ENCODE measurements at places on chromosomes 7 and 10.

DNA sequence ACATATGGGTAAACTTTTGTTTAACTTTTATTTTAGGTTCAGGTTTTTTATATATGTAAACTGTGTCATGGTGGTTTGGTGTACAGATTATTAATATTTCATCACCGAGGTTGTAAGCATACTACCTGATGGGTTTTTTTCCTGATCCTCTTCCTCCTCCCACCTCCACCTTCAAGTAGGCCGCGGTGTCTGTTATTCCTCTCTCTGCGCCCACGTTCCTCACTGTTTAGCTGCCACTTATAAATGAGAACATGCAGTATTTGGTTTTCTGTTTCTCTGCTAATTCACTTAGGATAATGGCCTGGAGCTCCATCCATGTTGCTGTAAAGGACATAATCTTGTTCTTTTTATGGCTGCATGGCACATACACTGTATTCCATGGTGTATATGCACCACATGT is 1000.0 kb upstream of the CELF2 start:
- H3K4me1 ChIP-seq, result no peaks in the 10 kb centered on the region
- H3K36me3 ChIP-seq, result peaks cover 6% of the 10 kb centered on the region
- no peak for DNase-seq
- no peak overlapping the region for H3K4me3 ChIP-seq
- no peaks in the 10 kb centered on the region for H3K27me3 ChIP-seq

- no peaks in the 10 kb centered on the region for H3K27me3 ChIP-seq
- no peak for DNase-seq
- no peak overlapping the region for H3K4me3 ChIP-seq
- H3K27ac ChIP-seq, result no peak overlapping the region
- peaks cover 4% of the 10 kb centered on the region for H3K4me1 ChIP-seq
Measured at GRCh38 chr10:98186681-98187080, 52.2 kb downstream of the R3HCC1L start.

- peaks cover 8% of the 10 kb centered on the region for H3K4me1 ChIP-seq
- DNase-seq, result no peak
- peak overlapping the region; percentile 97 for H3K4me3 ChIP-seq
- H3K36me3 ChIP-seq, result no peaks in the 10 kb centered on the region
- peaks cover 3% of the 10 kb centered on the region for H3K27me3 ChIP-seq
Measured at GRCh38 chr7:6590645-6591110, 857 bp downstream of the INTS15 start.

- no peaks in the 10 kb centered on the region for H3K36me3 ChIP-seq
- H3K27me3 ChIP-seq, result no peaks in the 10 kb centered on the region
- H3K27ac ChIP-seq, result no peak overlapping the region
Measured at GRCh38 chr10:77455561-77455960, 182.0 kb downstream of the KCNMA1 start.

DNA sequence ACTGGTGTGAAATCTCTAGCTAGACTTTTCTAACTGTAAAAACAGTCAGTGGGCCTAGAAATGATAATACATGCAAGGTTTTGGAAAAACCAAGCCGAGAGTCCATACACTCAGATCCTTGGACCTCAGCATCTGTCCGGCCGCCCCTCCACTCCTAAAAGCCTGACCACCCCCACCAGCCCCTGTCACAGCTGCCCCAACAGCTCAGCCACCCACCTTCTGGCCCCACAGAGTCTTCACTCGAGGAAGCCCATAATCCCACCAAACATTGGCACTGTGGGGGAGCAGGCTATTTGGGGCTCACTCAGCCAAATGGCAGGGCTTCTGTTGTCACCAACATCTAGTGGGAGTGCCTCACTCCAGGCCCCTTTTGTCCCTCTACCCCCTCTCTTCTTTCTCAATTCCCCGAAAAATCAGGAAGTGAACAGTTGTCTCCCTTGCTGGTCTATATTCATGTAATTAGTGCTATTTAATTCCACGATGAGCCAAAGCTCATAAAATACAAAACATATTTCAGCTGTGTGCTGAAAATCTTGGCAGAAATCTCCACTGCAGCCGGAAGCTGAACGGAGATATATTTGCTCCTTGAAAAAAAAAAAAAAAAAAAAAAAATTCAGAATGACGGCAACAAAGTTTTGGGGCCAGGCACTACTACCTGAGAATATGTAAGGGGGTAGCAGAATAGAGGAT is 55.5 kb downstream of the PLXNA4 start:
- no peaks in the 10 kb centered on the region for H3K27me3 ChIP-seq
- no peak overlapping the region for H3K27ac ChIP-seq
- H3K4me3 ChIP-seq, result no peak overlapping the region
- no peak for DNase-seq

DNA sequence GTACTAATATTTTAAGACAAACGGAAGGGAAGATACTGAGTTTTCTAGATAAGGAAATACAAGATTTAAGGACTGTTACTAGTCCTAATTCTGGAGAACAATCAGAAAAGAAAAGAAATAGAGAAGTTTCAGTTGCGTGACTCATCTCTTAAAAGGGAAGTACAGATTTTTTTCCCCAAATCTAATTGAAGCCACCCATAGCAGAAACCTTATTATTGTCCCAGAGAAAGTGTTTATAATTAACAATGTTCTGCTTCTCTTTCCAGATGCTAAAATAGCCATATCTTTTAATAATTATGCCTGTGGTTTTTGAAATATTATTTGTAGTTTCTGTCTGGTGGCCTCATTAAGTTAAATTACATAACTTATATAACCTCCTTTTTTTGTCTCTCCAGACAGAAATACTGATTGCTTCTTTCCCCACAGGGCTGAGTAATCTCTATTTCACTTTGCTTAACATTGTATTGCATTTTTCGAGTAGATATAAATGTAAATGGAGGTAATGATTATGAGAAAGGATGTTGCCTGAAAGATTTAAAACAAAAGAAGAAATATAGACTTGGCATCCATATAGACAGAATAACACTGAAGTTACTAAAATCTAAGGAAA is 240.7 kb upstream of the MBL2 start:
- H3K36me3 ChIP-seq, result no peaks in the 10 kb centered on the region
- H3K27me3 ChIP-seq, result peaks cover 2% of the 10 kb centered on the region
- no peak overlapping the region for H3K27ac ChIP-seq
- DNase-seq, result no peak
- no peak overlapping the region for H3K4me3 ChIP-seq

DNA sequence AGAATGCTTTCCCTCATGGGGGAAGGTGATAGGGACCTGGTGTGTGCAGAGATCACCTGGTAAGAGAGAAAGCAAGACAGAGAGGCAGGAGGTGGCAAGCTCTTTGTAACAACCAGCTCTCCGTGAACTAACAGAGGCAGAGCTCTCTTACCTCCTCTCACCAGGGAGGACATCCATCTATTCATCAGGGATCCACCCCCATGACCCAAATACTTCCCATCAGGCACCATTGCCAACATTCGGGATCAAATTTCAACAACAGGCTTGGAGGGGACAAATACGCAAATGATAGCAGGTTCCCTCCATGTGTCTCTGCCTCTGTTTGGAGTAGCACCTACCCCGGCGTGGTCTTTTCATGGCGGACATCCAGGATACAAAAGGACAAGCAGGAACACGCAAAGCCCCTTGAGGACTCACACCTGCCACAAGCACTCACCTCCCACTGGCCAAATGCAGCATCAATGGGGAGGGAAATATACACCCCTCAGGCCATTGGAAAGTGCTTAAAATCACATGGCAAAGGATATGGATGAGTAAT is 431.2 kb upstream of the AUTS2 start:
- H3K27ac ChIP-seq, result no peak overlapping the region
- DNase-seq, result no peak
- peaks cover 4% of the 10 kb centered on the region for H3K36me3 ChIP-seq
- H3K4me1 ChIP-seq, result no peaks in the 10 kb centered on the region
- H3K27me3 ChIP-seq, result no peaks in the 10 kb centered on the region

GRCh38 chr7:30162622-30163124 is 27.9 kb downstream of the MTURN start:
- no peak for DNase-seq
- no peaks in the 10 kb centered on the region for H3K36me3 ChIP-seq
- peaks cover 2% of the 10 kb centered on the region for H3K27me3 ChIP-seq
- H3K4me1 ChIP-seq, result peaks cover 71% of the 10 kb centered on the region

- H3K27ac ChIP-seq, result no peak overlapping the region
- H3K36me3 ChIP-seq, result no peaks in the 10 kb centered on the region
- no peak overlapping the region for H3K4me3 ChIP-seq
- DNase-seq, result no peak
- H3K4me1 ChIP-seq, result no peaks in the 10 kb centered on the region
Measured at GRCh38 chr10:26448706-26449435, 10.7 kb downstream of the APBB1IP start.

DNA sequence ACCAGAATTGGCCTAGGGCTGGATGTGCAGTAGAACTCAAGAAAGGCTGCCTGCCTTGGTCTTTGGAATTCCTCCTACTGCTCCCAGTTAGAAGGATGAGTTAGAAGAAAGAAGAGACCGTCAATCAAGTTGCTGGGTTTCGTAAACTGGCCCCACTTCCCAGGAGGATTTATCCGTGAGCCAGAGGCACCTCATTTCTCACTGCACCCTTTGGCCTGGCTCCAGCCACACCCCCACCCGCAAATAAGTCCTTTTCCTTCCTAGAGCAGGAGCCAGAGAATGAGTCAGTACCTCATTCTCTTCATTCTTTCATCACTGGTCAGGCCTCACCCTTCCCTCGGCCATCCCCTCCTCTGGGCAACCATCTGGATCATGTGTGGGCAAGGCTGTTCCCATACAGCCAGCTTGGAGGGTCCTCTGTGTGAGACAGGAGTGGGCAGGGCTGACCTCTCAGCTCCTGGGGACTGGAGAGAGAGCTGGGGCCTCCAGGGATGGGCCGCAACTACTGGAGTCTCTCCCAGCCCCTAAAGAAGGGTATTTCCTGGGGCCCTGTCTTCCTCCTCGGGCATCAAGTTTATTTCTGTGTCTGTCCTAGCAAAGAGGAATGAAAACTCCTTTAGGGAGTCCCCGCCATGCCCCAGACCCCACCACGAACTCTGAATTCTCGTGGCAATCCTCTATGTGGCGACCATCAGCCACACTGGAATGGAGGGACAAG is 87.2 kb upstream of the DUSP5 start:
- peaks cover 2% of the 10 kb centered on the region for H3K27me3 ChIP-seq
- peaks cover 10% of the 10 kb centered on the region for H3K4me1 ChIP-seq
- no peak overlapping the region for H3K4me3 ChIP-seq
- no peak overlapping the region for H3K27ac ChIP-seq
- peaks cover 6% of the 10 kb centered on the region for H3K36me3 ChIP-seq
- no peak for DNase-seq

DNA sequence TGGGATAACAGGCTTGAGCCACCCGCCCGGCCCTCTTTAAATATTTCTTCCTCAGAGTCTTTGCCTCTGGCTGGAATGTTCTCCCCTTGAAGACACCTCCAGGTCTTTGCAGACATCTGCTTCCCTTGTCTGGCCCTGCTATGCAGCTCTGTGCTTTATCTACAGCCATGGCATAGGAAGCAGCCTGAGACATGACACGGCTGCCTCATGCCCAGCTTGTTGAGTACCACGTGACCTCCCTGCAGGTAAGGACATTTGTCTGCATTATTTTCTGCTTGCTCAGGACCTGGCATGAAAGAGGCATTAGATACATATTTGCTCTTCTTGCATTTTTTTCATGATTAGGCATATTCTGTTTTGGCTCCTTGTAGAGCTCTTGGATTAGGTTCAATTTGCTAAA is 113.8 kb upstream of the KLF6 start:
- no peaks in the 10 kb centered on the region for H3K36me3 ChIP-seq
- H3K27me3 ChIP-seq, result peaks cover 2% of the 10 kb centered on the region
- no peak overlapping the region for H3K27ac ChIP-seq
- no peak for DNase-seq

Data from glutamatergic neuron (in vitro differentiated cells).